H9 (cell line): ENCODE measurements at places on chromosomes 7 and 10. TPM values are rescaled to one million over a fixed set of nuclear protein-coding genes. Genes with fewer than 3 reads are reported as not detected.

- H3K27me3 ChIP-seq, result no peaks in the 10 kb centered on the region
- no peak overlapping the region for H3K4me3 ChIP-seq
- H3K27ac ChIP-seq, result no peak overlapping the region
These were observed 35.2 kb downstream of the ST7 start for GRCh38 chr7:116988363-116988989.

AKR1D1 gene
- total RNA-seq, result 0.31 and 0.48 TPM in 2 replicates

GRCh38 chr10:104842704-104843103 lies 201.6 kb downstream of the SORCS3 start:
- H3K4me1 ChIP-seq, result no peaks in the 10 kb centered on the region
- DNase-seq, result no peak
- H3K27me3 ChIP-seq, result no peaks in the 10 kb centered on the region
- H3K27ac ChIP-seq, result no peak overlapping the region
- no peak overlapping the region for H3K4me3 ChIP-seq
- H3K36me3 ChIP-seq, result no peaks in the 10 kb centered on the region

GRCh38 chr10:5234106-5234860 lies 37.6 kb downstream of the AKR1C4 start:
- DNase-seq, result no peak
- H3K36me3 ChIP-seq, result no peaks in the 10 kb centered on the region; the same call in 2 of the 3 replicates
- H3K4me1 ChIP-seq, result no peaks in the 10 kb centered on the region
- no peaks in the 10 kb centered on the region for H3K27me3 ChIP-seq

DNA sequence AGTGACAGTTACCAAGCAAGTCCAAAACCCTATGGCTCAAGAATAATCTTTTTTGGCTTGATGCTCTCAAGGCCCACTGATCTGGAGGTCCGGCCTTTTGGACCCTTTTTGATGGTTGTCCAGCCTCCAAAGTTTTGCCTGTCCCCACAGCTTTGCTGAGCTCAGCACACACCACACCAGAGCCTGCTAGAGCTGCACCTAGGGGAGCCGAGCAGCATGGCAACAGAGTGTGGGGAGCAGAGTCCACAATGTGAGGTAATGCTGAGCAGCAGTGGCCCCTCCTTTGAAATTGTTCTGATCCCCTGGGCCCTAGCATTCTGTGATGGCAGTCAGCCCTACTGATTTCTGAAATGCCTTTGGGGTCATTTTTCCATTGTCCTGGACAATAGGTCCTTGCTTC lies 9.3 kb downstream of the GIMAP7 start:
- 0 out of 2 replicates have a peak, but pooled peaks cover 4% of the 10 kb centered on the region for H3K4me1 ChIP-seq
- no peaks in the 10 kb centered on the region; the same call in 1 of the 3 replicates for H3K36me3 ChIP-seq
- no peaks in the 10 kb centered on the region; the same call in 1 of the 2 replicates for H3K27me3 ChIP-seq

DNA sequence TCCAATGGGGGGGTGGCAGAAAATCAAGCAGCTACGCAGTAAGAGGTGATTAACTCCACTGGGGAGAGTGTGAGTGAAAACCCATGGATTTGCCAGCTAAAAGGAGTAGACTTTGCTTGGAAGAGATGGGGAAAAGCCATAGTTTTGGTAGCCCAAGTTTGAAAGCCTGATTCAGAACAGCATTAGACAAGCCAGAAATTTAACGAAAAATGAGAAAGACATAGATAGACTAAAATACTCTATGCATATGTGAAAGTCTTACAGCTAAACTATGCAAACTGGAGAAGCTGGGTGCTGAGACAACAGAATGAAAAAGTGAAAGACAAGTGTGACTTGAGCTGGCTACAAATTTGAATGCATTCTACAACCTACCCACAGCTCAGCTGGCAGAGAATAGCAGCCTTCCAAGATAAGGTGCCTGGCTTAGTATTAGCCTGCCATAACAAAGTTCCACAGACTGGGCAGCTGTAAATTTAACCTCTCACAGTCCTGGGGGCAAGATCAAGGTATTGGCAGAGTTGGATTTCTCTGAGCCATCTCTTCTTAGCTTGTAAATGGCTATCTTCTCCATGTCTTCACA lies 156.6 kb downstream of the CDC14C start:
- DNase-seq, result no peak
- no peaks in the 10 kb centered on the region for H3K27me3 ChIP-seq
- H3K36me3 ChIP-seq, result peaks cover 16% of the 10 kb centered on the region
- H3K27ac ChIP-seq, result no peak overlapping the region

GRCh38 chr7:142668495-142668894 lies 80.8 kb upstream of the PRSS1 start:
- H3K27me3 ChIP-seq, result no peaks in the 10 kb centered on the region
- no peaks in the 10 kb centered on the region for H3K36me3 ChIP-seq
- DNase-seq, result no peak
- no peak overlapping the region for H3K4me3 ChIP-seq
- H3K4me1 ChIP-seq, result no peaks in the 10 kb centered on the region

TLL2 gene
- total RNA-seq, result 1.4 and 1.8 TPM in 2 replicates

DNA sequence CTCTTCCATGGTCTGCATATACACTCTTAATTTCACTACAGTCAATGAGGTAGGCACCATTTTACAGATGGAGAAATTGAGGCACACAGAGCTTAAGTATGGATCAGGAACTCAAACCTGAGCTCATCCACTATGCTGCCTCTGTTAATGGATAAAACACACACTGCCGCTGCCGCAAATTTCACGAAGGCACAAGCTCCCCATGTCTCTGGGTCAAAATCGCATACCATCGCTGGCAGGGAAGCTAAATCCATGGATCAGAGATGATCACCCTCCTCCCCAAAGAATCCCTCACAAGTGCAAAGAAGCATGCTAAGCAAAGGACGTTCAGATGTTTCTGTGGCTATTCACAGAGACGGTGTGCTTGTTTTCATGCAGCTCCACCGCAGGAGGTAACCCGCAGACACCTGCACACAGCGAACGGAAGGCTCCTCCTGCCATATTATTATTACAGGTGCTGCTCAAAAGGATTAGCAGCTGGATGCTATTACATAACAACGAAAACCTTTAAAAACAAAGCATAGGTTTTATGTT lies 109.3 kb downstream of the UBE2H start:
- peaks cover 8% of the 10 kb centered on the region for H3K4me1 ChIP-seq
- H3K27me3 ChIP-seq, result no peaks in the 10 kb centered on the region
- peak overlapping the region; percentile 81 for H3K27ac ChIP-seq
- peak overlapping the region; percentile 61 for H3K4me3 ChIP-seq

VDAC2 gene
- total RNA-seq, result 264 and 271 TPM in 2 replicates

DNA sequence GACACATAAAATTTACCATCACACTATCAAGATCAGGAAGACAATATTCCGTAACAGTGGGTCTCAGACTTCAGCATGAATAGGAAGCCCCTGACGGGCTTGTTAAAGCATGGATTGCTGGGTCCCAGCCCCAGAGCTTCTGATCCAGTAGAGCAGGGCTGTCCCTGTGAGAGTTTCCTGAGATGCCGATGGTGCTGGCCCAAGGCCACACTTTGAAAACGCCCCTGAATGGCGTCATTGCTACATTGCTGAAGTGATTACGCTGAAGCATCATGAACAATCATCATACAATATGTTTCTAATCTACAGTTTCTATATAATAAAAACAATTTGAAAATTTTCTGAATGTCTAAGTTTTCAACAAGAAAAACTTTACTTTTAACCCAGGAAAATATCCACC lies 38.0 kb upstream of the TMEM72 start:
- H3K4me3 ChIP-seq, result no peak overlapping the region
- H3K4me1 ChIP-seq, result no peaks in the 10 kb centered on the region
- H3K36me3 ChIP-seq, result no peaks in the 10 kb centered on the region
- no peak for DNase-seq

DNA sequence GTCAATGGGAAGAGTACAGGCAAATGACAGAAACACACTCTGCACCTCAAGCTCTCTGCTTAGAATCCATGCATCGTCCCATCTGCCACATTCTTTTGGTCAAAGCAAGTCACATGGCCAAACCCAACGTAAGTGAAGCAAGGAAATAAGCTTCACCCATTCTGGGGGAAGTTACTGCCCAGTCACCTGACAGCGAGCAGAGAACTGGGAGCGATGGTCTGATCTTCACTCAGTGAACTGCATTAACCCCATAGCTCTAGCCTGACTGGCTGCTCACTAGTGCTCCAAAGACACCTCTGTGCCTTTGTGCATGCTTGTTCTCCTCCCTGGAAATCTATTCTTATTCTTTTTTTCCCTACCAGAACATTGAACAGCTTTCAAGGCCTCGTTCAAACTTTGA lies 89.9 kb downstream of the APBB1IP start:
- H3K4me1 ChIP-seq, result no peaks in the 10 kb centered on the region; the same call in 1 of the 2 replicates
- no peaks in the 10 kb centered on the region for H3K27me3 ChIP-seq
- H3K27ac ChIP-seq, result no peak overlapping the region
- no peak for DNase-seq
- no peak overlapping the region for H3K4me3 ChIP-seq

ACHE gene
- 5.7 and 7.0 TPM in 2 replicates for total RNA-seq

SAMD9L gene
- total RNA-seq, result not detected in 2 replicates

DNA sequence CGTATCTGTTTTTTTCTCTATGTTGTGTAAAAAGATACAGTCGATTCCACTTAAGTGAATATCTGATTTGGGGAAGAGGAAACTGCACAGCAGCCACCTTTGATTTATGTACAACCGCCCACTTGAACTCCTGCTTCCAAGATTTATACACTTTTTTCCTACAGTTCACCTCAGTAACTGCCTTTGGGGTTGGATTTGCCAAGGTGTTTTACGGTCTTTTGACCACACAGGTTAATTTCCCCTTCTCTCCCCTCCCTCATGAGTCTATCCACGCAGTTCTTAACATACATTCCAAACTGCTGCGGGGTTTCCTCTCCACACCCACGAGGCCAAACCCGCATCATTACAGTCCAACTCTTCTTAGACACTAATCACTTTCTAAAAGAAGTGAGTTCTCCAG lies 277.0 kb downstream of the USP6NL start:
- no peak overlapping the region for H3K4me3 ChIP-seq
- H3K27me3 ChIP-seq, result no peaks in the 10 kb centered on the region
- DNase-seq, result no peak
- H3K36me3 ChIP-seq, result no peaks in the 10 kb centered on the region

- no peak overlapping the region for H3K27ac ChIP-seq
- no peaks in the 10 kb centered on the region for H3K4me1 ChIP-seq
- no peak overlapping the region for H3K4me3 ChIP-seq
- no peaks in the 10 kb centered on the region for H3K27me3 ChIP-seq
These were observed 211.2 kb downstream of the SEMA3D start for GRCh38 chr7:84975586-84976185.

IGF2BP3 gene
- 180 and 197 TPM in 2 replicates for total RNA-seq

DNA sequence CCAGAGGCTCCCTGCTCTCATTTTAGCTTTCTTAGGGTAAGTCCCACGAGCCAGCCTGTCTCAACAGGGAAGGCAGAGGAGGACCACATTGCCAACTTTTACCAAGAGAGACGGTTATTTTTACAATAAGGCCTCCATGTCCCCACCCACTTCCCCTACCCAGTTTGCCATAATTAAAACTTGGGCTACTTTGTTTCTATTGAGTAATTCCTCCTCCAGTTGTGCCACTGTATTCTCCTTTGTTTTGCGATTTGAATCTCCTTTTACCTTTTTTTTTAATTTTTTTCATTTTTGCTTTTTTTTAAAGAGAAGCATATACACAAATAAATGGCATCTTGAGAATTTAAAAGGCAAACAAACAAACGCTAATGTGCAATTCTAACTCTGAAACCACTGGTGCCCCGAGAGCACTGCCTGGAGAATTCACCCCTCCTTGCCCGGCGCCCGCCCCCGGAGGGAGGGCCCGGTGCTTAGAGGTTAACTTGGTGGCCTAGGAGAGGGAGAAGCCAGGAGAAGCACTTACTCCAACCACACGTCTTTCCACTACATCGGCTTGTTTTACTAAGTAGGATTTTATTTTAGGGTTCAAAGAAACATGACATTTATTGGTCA lies 282.3 kb downstream of the USP6NL start:
- no peaks in the 10 kb centered on the region for H3K36me3 ChIP-seq
- no peak overlapping the region; the same call in 1 of the 3 replicates for H3K4me3 ChIP-seq
- DNase-seq, result no peak
- H3K27me3 ChIP-seq, result no peaks in the 10 kb centered on the region
- H3K27ac ChIP-seq, result no peak overlapping the region
- no peaks in the 10 kb centered on the region; the same call in 1 of the 2 replicates for H3K4me1 ChIP-seq

- H3K27me3 ChIP-seq, result no peaks in the 10 kb centered on the region
- H3K4me3 ChIP-seq, result no peak overlapping the region
- DNase-seq, result peak; percentile 63
- peaks cover 8% of the 10 kb centered on the region for H3K36me3 ChIP-seq
These were observed 29.5 kb upstream of the PFKFB3 start for GRCh38 chr10:6173203-6173602.

GRCh38 chr10:15457382-15457781 lies 86.3 kb upstream of the FAM171A1 start:
- DNase-seq, result no peak
- no peaks in the 10 kb centered on the region for H3K4me1 ChIP-seq
- H3K27ac ChIP-seq, result no peak overlapping the region
- H3K4me3 ChIP-seq, result no peak overlapping the region

GRCh38 chr10:74049955-74050354 lies 52.0 kb downstream of the VCL start:
- no peak overlapping the region for H3K4me3 ChIP-seq
- H3K27ac ChIP-seq, result no peak overlapping the region
- no peak for DNase-seq
- H3K27me3 ChIP-seq, result no peaks in the 10 kb centered on the region
- H3K36me3 ChIP-seq, result peaks cover 25% of the 10 kb centered on the region

DNA sequence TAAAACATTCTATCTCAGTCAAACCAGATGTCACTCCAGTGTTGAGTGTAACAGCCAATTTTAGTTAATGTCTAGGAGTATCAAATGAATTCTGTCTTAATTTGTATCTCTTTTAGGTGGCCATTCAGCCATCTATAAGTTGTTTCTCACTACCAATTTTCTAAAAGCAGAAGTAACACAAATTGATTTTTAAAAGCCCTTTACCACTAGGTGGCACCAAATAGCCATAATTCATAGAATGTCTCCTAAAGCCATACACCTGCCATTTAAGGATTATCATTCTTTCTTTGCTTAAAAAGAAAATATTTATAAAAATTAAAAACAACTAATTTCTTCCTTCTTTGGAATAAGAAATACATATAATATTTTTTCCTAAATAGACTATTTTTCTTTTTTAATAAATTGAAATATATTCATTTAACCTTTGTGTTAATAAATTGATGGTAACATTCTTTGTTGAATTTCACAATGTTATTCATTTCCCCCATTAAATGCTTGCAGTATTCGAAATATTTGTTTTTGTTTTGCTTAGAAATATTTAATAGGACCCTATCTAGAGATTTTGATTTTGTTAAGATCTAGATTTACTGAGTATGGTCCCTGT lies 107.8 kb upstream of the PPP1R3A start:
- H3K4me1 ChIP-seq, result no peaks in the 10 kb centered on the region
- H3K36me3 ChIP-seq, result no peaks in the 10 kb centered on the region
- no peak overlapping the region for H3K27ac ChIP-seq
- no peak for DNase-seq
- no peaks in the 10 kb centered on the region for H3K27me3 ChIP-seq

GRCh38 chr7:18511351-18512140 lies 16.0 kb downstream of the HDAC9 start:
- no peak for DNase-seq
- no peaks in the 10 kb centered on the region for H3K36me3 ChIP-seq
- no peak overlapping the region for H3K27ac ChIP-seq
- H3K27me3 ChIP-seq, result no peaks in the 10 kb centered on the region
- H3K4me1 ChIP-seq, result peaks cover 5% of the 10 kb centered on the region; the same call in 1 of the 2 replicates

GRCh38 chr10:34587002-34587679 lies 228.0 kb downstream of the PARD3 start:
- H3K4me1 ChIP-seq, result peaks cover 2% of the 10 kb centered on the region; the same call in 1 of the 2 replicates
- H3K27ac ChIP-seq, result no peak overlapping the region
- DNase-seq, result no peak
- no peaks in the 10 kb centered on the region for H3K27me3 ChIP-seq
- H3K36me3 ChIP-seq, result no peaks in the 10 kb centered on the region

- no peaks in the 10 kb centered on the region for H3K36me3 ChIP-seq
- H3K4me1 ChIP-seq, result no peaks in the 10 kb centered on the region
- no peak for DNase-seq
These were observed 5.5 kb upstream of the STEAP4 start for GRCh38 chr7:88312061-88312663.
